Urothelium cell line (cell line): ENCODE measurements at places on chromosomes 16 and 17.

DNA sequence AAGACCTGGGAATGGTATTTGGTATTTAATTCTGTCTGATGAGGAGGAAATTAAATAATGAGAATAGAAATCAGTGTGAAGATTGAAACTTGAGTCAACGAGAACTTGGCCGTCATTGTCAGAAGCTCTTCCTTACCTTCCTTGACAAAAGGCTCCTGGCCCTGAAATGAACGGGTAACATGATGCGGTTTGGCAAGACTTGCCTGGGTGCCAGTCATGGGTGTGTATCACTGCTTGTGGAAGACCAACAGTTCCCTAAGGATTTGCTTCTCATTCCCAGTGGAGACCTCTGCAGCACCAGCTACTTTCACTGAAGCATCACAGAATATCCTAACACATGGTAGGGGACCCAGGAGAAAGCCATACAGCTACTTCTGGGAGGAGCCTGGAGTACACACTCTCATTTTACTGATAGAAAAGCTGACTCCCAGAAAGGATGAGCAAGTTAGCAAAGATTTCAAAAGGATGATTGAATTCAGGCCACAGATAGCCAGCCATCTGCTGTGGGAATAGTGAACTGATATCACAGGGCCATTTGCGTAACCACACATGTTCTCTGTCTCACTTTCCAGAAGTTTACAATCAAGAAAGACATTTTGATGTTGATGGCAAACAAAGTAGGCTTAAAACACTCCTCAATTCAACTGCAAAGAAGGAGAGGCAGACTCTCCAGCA is 258.1 kb upstream of the SALL1 start:
- DNase-seq, result peak; percentile 21

GRCh38 chr16:53094013-53094630 is 39.3 kb downstream of the CHD9 start:
- no peak for DNase-seq

- DNase-seq, result no peak
Observed at GRCh38 chr16:886084-886543, 84.7 kb downstream of the LMF1 start.

- DNase-seq, result no peak
Observed at GRCh38 chr17:2822358-2822757, 26.1 kb downstream of the RAP1GAP2 start.

GRCh38 chr16:14606102-14606501 is 24.0 kb downstream of the PARN start:
- no peak for DNase-seq

DNA sequence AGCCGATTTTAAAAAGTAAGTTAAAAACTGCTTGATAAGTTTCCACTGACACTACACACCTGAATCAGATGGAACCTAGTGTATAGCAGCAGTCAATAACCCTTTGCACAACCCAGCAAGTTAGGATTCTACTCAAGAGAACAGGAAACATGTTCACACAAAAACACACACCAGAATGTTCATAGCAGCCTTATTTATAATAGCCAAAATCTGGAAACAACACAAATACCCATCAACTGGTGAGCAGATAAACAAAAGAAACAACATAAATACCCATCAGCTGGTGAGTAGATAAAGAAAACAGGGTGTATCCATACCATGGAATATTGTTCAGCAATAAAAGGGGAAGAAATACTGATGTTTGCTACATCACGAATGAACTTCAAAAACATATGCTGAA is 2.7 kb upstream of the CDH11 start:
- DNase-seq, result no peak

DNA sequence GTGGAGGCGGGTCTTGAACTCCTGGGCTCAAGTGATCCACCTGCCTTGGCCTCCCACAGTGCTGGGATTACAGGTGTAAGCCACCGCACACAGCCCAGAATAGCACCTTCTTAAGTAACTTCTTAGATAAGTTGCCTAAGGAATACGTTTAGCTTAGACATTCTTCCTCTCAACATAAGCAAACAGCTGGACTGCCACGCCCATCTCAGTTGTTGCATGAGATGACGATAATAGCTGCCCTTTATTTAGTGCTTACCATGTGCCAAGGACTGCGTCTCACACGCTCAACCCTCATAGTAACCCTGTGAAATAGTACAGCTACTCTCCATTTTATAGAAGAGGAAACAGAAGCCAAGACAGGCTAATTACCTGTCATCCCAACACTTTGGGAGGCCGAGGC is 11.8 kb downstream of the HASPIN start:
- no peak for DNase-seq

- no peak for DNase-seq
Observed at GRCh38 chr17:29959658-29960337, 18.4 kb downstream of the EFCAB5 start.
